ENCODE measurements at places on chromosomes 6 and 20. TPM values are rescaled to one million over a fixed set of nuclear protein-coding genes. Genes with fewer than 3 reads are reported as not detected.

GRCh38 chr20:58603721-58604120 lies 47.4 kb upstream of the STX16 start:
- no peak for DNase-seq

- no peak for DNase-seq
Measured at GRCh38 chr6:53411451-53411850, 62.7 kb upstream of the ELOVL5 start.

GRCh38 chr20:11734431-11734830 lies 183.3 kb upstream of the BTBD3 start:
- DNase-seq, result no peak

DNA sequence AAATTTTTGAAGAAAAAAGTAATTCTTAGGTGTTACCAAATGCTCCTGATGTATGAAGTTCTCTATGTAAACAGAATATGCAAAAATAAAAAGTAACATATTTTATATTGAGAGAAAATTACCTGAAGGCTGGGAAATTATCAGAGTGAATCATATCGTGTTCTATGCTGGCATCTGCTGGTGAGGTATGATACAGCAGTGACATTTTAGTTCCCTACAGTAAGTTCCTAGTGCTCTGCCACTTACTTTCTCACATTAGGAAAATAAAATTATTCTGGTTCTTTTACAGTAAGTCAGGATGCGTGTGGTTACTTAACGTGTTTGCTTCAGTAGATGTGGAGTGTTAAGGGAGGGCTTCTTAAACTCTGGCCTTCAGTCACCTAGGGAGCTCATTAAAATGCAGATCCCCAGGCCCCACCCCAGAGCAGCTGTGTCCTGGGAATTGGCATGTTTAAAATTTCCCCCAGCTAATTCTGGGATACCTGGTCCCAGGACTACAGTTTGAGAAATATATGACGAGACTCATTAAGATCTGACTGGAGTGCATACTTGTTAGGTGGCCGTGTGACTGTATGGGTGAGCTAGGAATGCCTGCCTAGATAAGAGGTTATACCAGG lies 3.2 kb downstream of the ACTR5 start:
- no peak for DNase-seq

GRCh38 chr6:132122871-132123270 lies 171.7 kb upstream of the CCN2 start:
- no peak for DNase-seq

- no peak for DNase-seq
Measured at GRCh38 chr6:134795001-134795400, 154.9 kb downstream of the ALDH8A1 start.

- no peak for DNase-seq
Measured at GRCh38 chr20:45358282-45359068, 4.5 kb upstream of the SYS1 start.

GRCh38 chr20:59403261-59403961 lies 103.0 kb downstream of the EDN3 start:
- peak; percentile 31 for DNase-seq

- no peak for DNase-seq
Measured at GRCh38 chr6:162055365-162055764, 672.2 kb downstream of the PRKN start.

DNA sequence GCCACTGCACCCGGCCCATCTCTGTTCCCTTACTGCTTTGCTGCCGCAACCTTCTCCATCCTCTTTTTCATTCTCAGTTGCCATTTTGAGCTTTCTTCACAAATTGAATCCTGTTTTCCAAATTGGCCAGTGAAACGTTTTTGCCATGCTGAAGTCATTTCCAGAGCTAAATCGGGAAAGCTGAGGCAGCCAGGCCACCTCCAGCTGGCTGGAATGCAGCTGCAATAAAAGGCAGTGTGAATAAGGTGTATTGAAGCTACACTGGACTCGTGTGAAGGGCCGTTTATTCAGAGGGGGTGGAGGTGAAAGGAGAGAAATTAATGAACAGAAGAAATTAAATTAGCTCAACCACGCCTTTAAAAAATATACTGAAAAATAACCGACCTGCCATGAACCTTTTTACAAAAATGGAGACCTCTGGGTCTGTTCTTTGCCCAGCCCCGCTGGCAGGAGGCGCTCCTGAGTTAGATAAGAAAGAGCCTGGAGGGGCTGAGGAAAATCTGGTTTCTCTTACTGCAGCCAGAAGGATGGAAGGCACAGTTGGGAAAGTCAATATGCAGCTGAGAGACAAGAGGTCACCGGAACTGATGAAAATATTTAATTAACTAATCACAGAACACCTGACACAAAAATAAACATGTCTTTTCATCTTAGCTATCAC lies 283.9 kb downstream of the FOXC1 start:
- DNase-seq, result no peak

GRCh38 chr20:5309971-5310370 lies 6.8 kb downstream of the PROKR2 start:
- no peak for DNase-seq

DNA sequence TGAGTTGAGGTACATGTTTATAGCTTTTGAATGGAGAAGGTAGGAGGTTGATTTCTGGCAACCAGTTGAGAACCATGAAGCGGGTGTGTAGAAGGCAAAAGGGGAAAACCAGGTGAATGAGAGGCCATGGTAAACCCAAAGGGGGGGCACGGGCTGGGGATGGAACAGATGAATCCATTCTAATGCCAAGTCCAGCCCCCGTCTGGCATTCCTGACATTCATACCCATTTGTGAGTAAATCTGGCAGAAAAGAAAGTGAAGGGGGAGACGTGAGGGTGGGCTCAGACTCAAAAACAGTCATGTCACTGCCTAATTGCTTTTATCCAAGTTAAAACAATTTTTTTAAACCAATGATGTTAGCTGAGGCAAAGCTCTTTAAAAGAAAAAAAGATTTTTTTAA lies 172.8 kb upstream of the QKI start:
- DNase-seq, result no peak

GRCh38 chr6:37039958-37040357 lies 34.5 kb downstream of the FGD2 start:
- no peak for DNase-seq

- no peak for DNase-seq
Measured at GRCh38 chr6:156946370-156946936, 169.3 kb downstream of the ARID1B start.

DNA sequence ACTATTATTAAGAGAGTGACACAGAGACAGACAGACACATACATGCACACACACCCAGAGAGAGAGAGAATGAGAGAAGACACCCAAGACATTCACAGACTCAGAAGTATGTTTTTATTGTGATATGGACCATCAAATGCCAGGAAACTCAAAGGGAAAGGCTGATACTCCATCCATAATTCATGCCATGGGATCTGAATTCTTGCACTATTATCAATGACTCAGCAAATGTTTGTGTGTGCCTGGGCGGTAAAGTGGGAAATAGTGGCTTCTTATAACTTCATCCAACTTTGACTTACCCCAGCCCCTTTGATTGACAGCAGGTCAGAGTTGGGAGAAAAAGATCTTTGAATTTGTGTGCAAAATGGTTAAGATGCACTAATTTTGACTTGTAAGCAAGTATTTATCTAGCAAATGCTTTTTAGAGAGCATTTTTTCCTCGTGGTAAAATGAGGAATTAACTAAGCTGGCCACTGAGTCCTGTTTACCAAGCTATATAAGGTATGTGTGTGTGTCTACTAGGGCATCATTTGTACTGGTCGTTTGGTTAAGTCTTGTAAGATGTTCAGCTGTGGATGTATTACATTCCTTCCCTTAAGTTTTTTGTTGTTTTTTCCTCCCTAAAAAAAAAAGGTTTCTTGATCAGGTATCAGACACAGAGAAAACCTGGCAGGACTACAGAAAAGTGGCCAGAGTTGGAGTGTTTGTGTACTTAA lies 3.0 kb upstream of the CCN2 start:
- no peak for DNase-seq

DNA sequence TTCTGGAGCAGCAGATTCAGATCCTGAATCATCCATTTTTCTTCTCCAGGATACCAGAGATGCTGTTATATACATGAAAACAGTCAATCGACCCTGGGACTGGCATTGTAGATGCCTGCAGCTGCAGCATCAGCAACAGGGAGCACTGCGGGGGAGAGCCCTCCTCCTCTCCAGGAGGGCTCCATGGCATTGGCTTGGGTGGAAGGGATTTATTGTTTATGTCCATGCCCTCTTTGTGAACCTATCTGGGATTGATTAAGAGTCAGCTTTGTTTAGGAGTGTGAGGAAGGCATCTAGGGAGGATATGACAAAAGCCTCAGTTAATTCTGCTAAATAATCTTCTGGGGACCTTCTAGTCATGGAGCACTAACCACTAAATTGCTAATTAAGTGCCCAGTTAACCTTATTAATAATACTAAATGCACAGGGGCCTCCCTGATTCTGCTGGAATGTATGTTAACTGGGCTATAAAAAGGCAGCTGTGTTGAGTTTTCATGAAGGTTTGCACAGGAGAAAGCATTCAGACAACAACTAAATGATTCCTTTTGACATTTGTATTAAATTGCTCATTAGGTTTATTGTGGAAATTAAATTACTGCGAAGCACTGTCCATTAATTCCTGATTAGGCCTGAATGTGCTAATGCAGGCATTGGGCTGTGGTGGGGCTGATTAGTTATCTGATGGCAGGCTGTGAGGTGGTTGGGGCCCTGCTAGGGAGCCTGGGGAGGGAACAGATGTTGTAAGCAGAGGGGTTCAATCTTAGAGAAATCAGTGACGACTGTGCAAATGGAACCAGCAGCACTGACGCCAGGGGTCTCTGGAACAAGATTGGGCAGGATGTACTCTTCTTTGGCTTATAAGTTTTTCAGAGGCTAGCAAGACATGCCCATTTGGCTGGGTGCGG lies 57.6 kb downstream of the IMPG1 start:
- DNase-seq, result no peak

- no peak for DNase-seq
Measured at GRCh38 chr6:127180426-127180825, 62.0 kb downstream of the RSPO3 start.

TRIM15 gene
- total RNA-seq, result 0.19 TPM

MEI4 gene
- 0.05 TPM for total RNA-seq

SOX18 gene
- total RNA-seq, result 0.66 TPM

TFAP2A gene
- 0.33 TPM for total RNA-seq

SLC24A3 gene
- 0.99 TPM for total RNA-seq

MARCKS gene
- total RNA-seq, result 94.5 TPM

COL9A3 gene
- total RNA-seq, result 4.1 TPM

CCM2L gene
- total RNA-seq, result 0.76 TPM

SLC2A10 gene
- total RNA-seq, result 2.0 TPM

KIF25 gene
- total RNA-seq, result 0.80 TPM

KCNQ2 gene
- 0.38 TPM for total RNA-seq

CHRNA4 gene
- under 0.01 TPM for total RNA-seq

MMUT gene
- total RNA-seq, result 13.3 TPM

Measured in thymus (tissue), 14 donors.